Activated naive CD4-positive, alpha-beta T cell (primary cell): ENCODE measurements at places on chromosomes 13 and 19.

DNA sequence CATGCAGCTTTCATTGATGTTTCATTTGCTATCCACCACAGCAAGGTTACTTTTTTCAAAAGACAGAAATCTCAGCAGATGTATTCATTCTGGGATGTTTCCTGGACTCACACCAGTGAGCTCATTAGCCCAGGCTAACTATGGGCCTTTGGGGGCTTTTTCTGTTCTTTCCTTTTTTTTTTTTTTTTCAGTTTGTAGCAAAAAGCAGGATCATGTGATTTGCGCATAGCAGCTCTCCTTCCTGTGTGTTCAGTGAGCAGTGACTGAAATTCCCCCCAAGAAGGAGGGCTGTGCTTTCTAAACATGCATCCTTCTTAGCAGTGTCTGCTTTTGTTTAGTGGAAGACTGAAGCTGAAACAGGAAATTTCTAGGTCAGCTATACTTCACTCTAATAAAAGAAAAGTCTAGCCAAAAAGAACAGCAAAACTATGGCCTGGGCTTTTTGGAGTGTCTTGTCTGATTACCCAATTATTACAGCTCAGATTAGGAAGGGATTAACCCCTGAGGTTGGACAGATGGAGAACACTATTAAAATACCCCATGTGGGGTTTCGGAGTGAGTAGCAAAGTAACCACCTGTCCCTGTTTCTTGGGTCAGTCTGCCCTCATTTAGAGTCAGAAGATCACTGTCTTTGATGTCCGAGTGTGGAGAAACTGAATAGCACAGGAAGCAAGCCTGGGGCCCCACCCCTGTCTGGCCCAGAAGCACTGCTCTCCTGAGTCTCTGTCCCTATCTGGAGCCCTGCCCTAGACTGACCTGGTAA, 8.9 kb upstream of the AMER2 start:
- DNase-seq, result no peak

GRCh38 chr19:56109226-56109625, 11.9 kb downstream of the ZNF787 start:
- no peak for DNase-seq

- DNase-seq, result no peak
Observed at GRCh38 chr13:36030670-36031331, 100.4 kb downstream of the DCLK1 start.

- DNase-seq, result no peak
Observed at GRCh38 chr19:6238643-6239281, 41.0 kb downstream of the MLLT1 start.

DNA sequence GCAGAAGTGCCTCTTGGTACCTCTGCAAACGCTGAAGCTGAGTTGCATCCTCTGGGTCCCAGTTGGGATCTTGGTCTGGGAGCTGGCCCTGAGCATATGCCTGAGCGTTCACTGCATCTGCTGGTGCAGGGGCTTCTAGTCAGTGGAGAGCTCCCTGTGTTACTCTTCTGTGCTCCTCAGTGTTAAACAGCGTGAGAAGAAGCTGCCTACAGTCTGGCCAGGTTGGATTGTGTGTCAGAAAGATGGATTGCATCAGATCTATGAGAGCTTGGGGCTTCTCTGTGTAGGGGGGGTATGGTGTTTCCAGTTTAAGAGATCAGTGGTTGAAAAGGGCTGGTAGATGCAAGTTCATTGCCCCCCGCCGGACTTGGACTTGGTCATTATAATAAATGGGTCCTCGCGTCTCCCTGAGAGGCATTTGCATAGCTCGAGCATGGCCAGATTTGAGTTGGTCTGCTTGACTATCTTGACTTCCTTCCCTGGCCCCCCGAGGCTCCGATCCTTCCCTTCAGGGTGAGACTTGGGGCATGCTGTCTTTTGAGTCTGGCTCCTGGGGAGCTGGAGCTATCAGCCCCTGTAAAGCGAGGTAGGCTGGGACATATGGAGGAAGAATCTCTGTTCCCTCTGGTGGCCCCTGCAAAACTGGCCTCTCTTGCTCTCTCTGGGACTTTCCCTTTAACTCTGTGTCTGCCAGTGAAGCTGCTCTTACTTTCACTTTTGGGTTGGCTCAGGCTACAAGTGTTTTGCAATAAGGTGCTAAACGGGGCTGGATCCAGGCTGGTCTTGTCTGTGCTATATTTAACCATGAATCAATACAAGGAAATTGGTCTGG, 52.9 kb downstream of the OR10H4 start:
- DNase-seq, result no peak

DNA sequence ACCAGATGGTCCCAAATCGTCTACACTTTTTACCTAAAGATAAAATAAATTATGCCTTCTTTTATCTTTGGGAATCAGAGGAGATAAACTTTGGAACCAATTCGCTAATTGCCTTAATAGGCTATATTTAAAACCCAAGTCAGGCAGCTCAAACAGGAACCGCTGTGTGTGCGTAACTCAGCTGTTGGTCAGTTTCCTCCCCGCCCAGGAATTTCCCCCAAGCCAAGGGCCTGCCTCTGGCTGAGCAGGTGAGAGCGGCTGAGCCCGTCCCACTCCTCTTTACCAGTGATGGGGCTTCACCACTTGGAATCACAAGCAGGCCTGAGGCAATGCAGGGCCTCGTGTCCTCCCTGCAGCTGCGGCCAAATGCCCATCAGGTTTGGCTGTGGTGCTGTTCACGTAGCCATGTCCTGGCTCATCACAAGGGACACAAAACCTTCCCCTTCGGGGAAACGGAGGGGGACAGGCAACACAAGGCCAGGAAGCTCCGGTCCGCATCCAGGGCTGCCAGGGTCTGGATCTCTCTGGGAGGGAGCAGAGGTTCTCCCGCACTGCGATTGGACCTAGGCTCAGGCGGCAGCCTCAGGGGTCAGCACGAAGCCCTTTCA, 503 bp upstream of the SLC7A9 start:
- DNase-seq, result no peak

- no peak for DNase-seq
Observed at GRCh38 chr13:23671377-23671776, 101.2 kb downstream of the TNFRSF19 start.

DNA sequence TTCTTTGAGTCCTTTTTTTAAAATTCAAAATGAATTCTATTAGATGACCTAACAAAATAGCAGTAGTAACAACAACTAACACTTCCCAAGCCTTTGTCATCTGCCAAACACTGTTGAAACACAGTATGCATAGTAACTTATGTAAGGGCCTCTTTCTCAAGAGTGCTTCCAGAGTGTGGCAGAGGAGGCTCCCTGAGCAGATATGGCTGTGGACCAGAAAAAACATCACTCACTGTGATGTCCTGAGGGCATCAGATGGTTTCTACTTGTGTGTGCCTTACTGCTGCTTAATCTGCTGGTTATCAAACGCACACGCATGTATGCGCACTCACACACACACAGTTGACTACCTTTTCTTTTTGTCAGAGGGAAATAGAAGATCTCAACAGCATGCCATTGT, 110.8 kb downstream of the DLEU7 start:
- DNase-seq, result no peak

DNA sequence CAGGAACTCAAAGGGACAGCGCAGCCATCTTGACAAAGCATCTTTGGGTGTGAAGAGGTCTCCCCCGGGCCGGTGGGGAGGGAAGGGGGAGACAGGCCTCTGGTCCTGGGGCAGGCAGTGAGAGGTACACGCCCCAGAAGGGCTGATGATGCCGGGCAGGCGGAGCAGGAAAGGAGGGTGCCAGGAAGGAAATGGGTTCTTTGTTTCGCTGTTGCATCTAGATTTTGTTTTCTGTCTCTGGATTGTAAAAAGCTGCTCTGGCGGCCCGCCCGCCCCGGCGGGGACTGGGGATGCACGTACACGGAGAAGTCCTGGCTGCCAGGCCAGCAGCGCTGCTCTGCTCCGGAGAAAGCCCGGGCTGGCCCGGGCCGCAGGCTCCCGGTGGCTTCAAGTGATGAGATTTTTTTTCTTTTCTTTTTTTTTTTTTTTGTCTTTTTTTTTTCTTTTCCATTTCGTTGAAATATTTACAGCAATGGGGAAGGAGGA, 13.2 kb upstream of the ASF1B start:
- DNase-seq, result no peak

GRCh38 chr19:48613852-48614435, 932 bp downstream of the FAM83E start:
- no peak for DNase-seq

GRCh38 chr19:15702534-15702930, 25.3 kb upstream of the OR10H2 start:
- no peak for DNase-seq

DNA sequence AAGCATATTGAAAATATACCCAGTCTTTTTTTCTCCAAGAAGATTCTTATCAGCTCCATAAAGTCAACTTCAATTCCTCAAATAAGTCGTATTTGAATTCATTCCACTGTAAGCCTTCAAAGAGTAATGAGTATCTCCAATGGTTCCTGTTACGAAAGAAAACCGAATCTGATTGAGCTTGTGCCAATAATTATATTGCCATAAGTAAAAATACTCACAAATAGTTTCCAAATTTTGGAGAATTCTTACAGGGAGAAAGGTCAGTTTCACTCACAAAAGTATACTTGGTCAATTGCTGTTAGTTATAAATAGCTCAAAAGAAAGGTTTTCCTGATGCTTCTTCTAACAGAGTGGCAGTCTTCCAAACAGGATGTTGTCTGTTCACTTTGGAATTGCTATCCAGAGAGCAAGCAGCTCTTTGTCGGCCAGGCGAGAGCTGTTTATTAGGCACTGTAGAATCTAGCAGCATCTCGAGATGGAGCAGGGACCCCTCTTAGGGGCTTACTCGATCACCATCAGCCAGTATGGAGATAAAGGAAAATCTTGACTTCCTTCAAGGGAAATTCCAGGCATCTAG, 13.5 kb downstream of the ERICH4 start:
- no peak for DNase-seq

- no peak for DNase-seq
Observed at GRCh38 chr19:1361601-1362386, 21.9 kb upstream of the NDUFS7 start.

GRCh38 chr19:13646758-13647157, 117.6 kb upstream of the MRI1 start:
- no peak for DNase-seq

- no peak for DNase-seq
Observed at GRCh38 chr13:32019612-32020233, 11.9 kb upstream of the FRY start.

DNA sequence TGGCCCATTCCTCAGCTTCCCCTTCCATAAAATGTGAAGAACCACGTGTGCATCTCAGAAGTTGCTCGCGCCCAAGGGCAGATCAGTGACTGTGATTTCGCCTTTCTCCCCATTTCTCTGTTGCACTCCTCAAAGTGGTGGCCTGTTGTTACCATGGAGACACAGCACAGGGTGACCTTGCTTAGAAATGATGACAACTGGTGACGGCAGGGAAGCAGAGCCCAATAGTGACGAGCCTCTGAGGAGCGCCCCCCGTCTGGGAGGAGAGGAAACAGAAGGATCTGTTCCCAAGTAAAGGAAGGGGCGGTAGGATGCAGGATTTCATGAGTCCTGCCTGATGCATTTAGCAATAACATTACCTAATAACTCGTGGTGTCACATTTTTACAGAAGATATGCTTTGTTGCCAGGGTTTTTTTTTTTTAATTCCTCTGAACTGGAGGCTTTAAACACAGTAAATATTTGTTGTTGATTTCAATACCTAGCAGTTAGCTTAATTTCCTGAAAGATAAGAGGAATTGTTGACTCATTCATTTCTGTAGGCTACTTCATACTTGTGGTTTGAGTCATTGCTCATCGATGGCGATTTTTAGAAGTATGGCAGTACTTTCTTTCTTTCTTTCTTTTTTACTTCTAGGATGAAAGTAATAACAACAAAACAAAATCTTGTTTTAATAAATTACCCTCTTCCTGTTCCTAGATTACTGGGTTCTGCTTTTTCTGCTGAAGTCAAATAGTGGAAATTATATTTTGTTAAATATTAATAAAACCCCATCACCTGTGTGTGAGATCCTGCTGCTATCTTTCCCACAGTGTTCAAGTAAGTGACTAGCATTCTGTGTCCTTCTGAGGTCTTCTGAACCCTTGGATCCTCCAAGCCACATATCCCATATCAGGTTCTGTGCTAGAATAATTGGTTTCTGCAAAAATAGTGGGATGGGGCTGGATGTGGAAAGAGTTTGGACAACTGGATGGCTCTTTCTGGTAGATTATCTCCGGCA, 36.0 kb downstream of the MBNL2 start:
- DNase-seq, result no peak

DNA sequence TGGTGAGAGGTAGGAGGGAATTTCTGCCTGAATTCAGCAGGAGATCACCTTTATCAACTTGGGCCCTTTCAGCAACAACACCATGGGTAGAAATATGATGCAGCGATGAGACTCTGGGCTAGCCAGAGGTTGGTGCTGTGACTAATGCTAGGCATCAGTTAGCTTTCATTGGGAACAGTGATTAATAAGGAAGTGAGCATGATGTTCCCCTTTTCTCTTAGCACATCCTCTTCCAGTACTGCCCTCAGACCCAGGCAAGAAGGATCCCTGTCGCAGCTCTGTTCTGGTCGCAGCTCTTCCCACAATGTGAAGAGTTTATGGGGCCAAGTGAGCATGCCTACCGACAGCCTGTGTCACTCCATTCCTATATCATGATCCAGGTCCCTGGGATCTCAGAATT, 100.5 kb downstream of the FLT1 start:
- no peak for DNase-seq

DNA sequence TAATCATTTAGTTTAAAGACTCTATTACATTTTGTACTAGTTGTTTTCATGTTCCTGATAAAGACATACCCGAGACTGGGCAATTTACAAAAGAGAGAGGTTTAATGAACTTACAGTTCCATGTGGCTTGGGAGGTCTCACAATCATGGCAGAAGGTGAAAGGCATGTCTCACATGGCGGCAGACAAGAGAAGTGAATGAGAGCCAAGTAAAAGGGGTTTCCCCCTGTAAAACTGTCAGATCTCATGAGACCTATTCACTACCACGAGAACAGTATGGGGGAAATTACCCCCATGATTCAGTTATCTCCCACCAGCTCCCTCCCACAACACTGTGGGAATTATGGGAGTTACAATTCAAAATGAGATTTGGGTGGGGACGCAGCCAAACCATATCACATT, 129.2 kb downstream of the PAN3 start:
- no peak for DNase-seq

GRCh38 chr13:35891507-35892441, 239.4 kb downstream of the DCLK1 start:
- DNase-seq, result no peak

DNA sequence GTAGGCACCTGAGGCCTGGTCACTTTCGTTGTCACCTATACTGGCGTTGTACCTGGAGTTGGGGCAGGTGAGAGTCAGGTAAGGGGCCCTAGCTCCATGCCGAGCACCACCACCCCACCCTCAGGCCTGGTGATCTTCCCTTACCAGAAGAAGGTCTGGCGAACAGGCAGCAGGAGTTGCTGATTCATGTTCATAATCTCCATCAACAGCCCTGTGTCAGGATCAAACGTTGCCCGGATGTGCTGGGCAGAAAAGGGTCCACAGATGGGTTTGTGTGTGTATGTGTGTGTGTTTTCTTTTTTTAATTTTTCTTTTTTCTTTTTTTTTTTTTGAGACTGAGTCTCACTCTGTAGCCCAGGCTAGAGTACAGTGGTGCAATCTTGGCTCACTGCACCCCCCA, 14.3 kb downstream of the MAN2B1 start:
- no peak for DNase-seq
